ENCODE measurements at places on chromosomes 2 and 18.

GRCh38 chr2:98560256-98560771 is 48.0 kb downstream of the COA5 start:
- DNase-seq = peak; percentile 33

DNA sequence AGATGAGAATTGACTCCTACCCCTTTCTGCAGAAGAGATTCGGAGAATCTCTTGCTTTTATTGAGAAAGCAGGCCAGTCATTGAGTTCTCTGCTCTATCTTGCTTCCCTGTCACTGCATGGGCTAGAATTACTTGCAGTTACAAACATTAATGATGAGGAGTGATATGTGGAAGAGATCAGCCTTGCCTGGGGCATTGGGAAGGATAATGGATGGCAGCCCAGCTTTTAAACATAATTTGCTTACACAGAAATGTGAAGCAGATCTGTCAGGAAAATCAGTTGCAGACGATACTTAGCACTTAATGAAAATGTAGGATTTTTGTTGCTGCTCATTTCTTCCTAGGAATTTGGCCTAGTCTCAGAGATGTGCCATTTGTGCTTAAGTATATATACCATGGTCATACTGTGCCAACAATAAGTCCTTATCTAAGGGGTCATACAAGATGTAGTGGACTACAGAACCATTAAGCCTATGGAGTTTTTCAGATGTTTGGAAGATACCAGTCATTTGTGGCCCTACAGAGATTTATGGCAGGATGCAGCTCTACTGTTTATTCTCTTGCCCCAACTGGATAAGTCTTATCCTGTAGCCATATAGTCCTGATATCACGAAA is 92.7 kb downstream of the XRCC5 start:
- no peak for DNase-seq

DNA sequence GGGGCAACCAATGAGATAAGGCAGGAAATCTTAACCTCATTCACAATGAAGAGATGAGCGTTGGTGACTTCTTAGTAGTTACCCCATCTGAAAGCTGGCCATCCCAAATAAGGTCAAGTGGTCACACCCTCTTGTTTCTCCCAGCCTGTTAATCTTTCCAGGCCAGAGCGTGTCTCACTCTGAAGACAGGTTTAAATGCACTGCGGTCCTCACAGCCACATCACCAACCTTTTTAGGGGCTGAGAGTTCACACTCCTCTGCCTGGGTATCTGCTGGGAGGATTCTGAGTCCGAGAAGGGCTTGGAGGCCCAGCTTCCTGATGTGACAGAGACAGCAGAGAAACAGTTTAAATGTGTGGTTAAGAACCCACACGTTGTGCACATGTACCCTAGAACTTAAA is 13.3 kb upstream of the CNGA3 start:
- DNase-seq = no peak

DNA sequence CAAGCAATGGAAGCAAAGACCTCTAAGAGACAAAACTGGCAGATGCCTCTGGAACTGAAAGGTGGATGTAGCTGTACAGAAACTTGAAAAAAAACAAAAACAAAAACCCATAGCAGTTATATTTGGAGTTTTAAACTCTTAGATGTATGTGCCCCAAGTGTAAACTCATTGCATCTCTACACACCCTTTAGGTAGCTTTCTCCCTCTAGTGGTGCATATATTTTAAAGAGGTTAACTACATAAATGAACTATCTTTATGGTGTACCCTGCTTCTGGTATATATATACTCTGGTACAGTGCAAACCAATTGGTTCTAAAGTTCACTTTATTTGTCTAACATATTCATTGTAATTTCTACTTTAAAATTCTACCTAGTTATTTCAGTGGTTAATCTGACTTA is 518.2 kb downstream of the NRXN1 start:
- DNase-seq = no peak

DNA sequence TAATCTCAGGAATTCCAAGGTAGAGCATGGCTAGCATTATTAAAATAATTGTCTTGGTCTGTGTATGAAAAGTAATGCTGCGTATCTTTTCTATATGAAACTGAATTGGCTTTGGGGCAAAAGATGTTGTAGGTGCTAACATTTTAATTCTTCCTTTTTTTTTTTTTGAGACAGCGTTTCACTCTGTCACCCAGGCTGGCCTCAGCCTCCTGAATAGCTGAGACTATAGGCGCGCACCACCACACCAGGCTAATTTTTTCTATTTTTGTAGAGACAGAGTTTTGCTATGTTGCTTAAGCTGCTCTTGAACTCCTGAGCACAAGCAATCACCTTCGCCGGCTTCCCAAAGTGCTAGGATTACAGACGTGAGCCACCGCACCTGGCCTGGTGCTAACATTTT is 172.6 kb upstream of the STON1 start:
- DNase-seq = no peak

- DNase-seq = no peak
Measured at GRCh38 chr2:42092084-42092996, 44.5 kb downstream of the PKDCC start.

GRCh38 chr18:65439188-65439587 is 311.6 kb upstream of the CDH7 start:
- peak; percentile 24 for DNase-seq

- no peak for DNase-seq
Measured at GRCh38 chr2:167764772-167765341, 482.5 kb downstream of the STK39 start.

GRCh38 chr2:169066897-169067296 is 2.5 kb upstream of the DHRS9 start:
- DNase-seq = no peak
